ENCODE measurements at places on chromosomes 5 and 9.

DNA sequence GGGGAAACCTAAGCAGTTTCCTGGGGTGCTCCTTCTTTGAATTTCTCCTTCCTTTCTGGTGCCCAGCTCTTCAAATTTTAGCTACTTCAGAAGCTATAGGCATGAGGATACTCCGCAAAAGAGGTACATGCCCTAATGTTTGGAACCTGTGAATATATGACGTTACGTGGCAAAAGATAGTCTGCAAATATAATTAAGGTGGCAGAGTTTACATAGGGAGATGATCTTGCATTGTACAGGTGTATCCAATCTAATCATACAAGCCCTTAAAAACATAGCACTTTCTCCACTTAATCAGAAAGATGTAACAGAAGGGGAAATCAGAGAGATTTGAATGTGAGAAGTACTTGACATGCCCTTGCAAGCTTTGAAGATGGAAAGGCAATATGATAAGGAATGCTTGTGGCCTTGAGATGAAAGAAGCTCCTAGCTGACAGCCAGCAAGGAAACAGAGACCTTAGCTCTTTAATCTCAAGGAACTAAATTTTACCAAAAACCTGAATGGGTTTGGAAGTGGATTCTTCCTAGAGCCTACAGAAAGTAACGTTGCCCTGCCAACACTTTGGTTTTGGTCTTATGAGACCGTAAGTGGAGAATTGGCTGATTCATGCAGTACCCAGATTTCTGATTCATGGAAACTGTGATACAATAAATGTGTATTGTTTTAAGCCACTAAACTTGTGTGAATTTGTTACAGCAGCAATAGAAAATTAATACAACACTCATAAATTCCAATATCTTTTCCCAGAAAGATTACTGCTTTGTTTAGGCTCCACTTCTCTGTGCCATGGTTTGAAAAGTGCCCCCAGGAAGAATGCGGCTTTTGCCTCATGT lies 268.4 kb downstream of the FAM170A start:
- no peak for DNase-seq

GRCh38 chr9:17789316-17789715 lies 210.4 kb downstream of the SH3GL2 start:
- DNase-seq: no peak

GRCh38 chr5:158287643-158288271 lies 428.8 kb upstream of the CLINT1 start:
- no peak for DNase-seq

GRCh38 chr9:135248111-135248510 lies 160.6 kb downstream of the OLFM1 start:
- DNase-seq: no peak

DNA sequence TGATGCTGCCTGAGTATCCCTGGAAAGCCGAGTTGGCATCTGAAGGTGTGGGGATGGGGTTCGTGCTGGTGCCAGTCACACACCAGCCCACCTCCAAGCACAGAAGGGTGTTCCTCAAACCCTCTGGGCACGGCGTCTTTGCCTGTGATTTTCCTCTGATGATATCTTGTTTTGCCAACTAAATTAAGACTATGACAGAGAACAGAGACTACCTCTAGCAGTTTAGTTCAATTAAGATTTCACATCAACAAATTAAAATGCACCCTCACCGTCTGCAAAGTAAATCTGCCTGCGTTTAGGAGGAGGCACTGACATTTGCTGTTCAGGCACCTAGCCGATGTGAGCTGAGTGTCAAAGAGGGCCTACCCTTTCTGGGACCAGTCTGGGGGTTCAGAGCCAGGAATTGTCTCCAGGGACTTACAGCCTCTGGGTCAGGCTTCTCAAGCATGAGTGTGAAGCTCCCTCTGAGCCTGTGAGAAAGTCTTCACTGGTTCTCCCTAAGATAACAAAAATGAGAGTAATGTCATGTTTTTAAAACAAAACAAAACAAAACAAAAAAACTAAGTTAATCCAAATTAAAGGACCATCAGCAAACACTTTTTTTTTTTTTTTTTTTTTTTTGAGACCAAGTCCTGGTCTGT lies 55.4 kb upstream of the CTNNA1 start:
- no peak for DNase-seq

DNA sequence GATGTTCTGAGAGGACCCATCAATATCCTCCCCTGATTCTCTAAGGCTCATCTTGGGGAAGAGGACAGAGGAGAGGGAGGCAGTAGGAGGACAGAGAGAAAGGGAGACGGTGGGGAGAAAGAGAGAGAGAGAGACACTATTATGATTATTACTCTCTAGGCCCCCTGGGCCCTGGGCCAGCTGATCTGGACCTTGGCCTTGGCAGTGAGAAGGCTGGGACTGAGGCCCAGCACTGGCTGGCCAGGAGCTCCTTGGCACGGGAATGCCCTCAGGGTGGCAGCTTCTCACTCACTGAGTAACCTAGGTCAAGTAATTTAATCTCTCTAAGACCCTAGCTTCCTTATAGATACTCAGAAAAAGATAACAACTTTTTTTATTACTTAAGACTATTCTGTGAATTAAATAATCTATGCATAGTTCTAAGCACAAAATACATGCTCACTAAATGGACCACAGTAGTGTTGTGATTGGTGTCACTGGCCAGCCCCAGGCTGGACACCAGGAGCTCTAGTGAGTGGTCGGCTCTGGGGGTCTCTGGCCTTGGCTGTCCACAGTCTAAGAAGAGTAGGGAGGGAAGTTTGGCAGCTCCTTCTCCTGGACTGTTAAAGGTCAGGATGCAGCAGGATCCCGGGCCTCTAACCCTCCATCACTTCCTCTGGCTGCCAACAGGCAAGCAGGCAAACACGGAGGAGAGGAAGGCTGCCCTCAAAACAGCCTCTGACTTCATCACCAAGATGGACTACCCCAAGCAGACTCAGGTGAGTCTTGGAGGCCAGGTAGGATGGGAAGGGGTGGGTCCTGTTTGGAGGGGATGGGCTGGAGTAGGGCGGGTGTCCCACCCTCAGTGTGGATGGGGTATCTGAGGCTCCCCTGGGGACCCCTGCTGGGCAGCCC lies 50.0 kb downstream of the GSN start:
- DNase-seq: no peak

GRCh38 chr5:77627869-77628674 lies 10.4 kb downstream of the OTP start:
- no peak for DNase-seq

GRCh38 chr5:116571568-116572349 lies 2.9 kb downstream of the SEMA6A start:
- no peak for DNase-seq

DNA sequence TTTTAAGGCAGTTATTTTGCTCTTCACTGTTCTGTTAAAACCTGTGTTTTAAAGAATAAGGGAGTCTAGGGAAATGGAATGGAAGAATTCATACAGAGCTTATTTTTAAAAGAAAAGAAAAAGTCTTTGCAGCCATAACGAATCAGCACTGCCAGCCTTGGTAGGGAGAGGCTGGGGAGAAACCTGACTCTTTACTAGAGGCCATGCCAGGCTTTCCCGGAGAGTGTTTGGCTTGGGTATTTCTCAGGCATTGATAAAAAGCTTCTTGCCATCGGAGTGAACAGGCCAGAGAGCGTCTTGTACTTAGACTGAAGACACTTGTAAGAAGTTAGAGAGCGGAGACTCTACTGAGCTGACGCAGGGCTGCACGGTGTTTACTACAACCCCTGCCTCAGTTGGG lies 72.7 kb upstream of the NFIL3 start:
- DNase-seq: no peak

DNA sequence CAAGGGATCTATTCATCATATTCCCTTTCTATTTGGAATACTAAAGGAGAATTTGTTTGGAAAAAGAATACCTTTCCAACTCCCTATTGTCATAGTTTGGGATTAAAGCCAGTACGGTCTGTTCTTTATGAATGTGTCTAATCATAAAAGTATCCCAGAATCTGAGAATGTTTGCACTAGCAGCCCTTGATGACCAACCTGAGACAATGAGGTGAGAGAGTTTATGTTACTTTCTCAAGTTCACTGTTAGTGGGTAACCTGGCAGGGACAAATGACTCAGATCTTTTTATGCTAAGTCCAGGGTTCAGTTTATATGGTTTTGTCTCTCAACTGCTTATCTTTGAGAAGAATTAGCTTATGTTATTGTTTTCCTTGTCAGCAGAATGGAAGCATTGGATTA lies 25.3 kb upstream of the TLR4 start:
- no peak for DNase-seq

DNA sequence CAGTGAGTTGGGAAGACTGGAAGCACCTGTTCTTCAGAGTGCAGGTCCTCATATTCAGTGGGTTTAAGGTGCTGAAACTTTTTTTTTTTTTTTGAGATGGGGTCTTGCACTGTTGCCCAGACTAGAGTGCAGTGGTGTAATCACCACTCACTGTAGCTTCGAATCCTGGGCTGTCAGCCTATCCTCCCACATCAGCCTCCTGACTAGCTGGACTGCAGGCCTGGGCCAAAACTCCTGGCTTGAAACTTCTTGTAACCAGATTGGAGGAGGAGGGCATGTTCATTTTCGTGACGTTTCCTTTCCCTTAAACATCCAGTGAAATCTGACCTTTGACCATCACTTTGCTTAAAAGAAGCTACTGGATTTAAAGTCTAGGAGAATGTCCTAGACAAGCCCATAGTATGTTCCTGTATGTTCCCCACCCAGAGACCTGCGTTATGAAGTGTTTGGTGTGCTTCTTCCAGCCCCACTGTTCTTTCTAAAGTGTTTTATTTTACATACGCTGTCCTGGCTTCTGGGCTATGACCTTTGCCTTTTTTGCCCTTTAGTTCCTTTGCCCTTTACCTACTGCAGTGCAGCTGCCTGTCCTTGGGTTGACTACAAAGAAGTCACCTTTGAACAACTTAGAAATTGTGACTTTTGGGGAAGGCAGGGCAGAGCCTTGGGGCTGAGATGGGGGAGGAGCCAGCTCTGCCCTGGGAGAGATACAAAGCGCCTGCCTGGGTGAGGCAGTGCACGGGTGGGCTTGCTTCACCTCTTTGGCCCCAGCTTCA lies 18.4 kb downstream of the TENT4A start:
- no peak for DNase-seq

DNA sequence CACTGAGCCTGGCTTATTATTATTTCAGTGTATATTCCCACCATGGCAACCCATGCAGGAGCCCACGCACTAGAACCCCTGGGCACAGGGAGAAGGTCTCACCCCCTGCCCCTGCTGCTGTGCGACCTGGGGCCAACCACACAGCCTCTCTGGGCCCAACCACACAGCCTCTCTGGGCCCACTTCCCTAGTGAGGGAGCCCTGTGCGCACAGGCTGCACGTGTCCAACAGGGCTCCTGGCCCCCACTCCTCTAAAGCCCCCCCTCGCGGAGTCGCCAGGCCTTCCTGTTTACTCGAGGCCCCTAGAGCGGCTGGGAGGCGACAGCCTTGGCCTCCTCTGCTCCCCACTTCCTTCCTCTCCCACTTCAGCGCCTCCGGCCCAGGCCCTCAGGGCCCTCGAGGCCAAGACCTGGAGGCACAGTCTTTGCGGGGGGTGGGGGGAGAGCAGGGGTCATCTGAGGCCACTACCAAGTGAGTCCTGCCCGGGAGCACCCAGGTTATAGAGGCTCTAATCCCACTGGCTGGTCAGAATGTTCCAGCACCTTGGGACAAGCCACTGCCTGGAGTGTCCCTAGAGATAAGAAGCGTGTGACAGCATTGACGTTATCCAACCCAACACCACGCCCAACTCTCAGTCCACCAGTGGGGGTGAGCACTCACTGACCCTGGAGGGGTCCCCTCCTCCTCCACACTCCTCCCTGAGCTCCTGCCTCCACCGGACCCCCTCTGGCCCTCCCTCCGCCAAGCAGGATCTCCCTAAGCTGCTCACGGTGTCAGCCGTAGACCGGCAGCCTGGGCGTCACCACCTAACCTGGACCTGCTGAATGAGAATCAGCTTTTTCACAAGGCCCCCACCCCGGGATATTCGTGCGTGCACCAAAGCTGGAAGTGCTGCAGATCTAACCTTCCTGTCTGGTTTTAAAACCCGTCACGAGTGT lies 7.9 kb upstream of the ENG start:
- DNase-seq: no peak

- no peak for DNase-seq
Measured at GRCh38 chr9:131330814-131331600, 41.5 kb downstream of the PLPP7 start.

DNA sequence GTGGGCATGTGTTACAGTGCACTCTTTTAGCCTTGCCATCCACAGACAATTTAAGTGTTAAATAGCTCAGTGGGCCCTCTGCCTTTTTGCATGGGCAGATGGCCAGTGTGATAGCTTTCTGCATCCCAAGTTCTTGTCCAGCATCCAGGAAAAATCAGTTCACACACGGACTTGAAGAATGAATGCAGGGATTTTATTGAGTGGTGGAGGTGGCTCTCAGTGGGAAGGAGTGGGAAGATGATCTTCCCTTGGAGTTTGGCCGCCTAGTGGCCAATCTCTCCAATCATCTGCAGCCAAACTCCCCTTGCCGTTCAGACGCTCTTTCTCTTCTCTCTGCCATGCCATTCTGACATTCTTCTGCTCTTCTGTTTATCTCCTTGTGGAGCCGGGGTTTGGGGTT lies 322.4 kb upstream of the GRAMD2B start:
- DNase-seq: no peak

DNA sequence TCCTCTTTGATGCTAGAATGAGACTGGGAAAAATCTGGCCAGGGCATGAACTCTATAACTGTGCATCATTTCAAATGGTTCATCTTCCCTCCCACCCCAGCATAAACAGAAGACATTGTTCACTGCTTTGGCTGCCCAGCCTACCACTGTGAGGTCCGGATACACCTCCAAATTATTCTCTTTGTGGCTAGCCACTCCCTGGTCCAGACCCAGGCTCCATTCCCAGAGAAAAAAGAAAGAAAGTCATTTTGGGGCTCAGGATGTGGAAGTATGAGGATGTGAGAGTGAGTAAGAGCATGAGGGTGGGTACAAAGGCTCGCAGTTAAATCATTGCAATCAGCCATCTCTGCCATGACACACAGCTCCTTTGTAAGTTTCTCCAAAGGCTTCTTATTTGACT lies 559.2 kb downstream of the PSAT1 start:
- DNase-seq: no peak

DNA sequence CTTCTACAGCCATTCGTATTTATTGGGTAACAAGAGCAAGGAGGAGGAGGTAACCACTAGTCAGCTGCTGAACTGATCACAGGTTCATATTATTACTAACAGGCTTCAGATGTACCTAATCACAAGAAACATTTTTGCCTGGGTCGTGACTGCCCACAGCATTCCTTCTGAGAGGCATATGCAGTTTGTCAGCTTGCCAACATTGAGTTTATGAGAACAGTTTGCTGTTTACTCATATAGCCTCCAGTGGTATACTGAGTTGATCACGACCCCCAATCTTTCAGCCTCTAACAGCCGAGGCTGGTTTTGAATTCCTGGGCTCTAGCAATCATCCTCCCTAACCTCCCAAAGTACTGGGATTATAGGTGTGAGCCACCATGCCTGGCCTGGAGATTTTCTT lies 693.6 kb downstream of the TLE1 start:
- DNase-seq: no peak

GRCh38 chr9:101664453-101664852 lies 69.7 kb upstream of the PPP3R2 start:
- DNase-seq: no peak

- DNase-seq: no peak
Measured at GRCh38 chr9:87569518-87569917, 71.9 kb downstream of the DAPK1 start.
